ENCODE measurements at places on chromosomes 2 and 18.

- no peak for DNase-seq
Observed at GRCh38 chr2:86052676-86053075, 53.0 kb downstream of the POLR1A start.

- no peak for DNase-seq
Observed at GRCh38 chr2:10820978-10821695, 8.6 kb upstream of the PDIA6 start.

DNA sequence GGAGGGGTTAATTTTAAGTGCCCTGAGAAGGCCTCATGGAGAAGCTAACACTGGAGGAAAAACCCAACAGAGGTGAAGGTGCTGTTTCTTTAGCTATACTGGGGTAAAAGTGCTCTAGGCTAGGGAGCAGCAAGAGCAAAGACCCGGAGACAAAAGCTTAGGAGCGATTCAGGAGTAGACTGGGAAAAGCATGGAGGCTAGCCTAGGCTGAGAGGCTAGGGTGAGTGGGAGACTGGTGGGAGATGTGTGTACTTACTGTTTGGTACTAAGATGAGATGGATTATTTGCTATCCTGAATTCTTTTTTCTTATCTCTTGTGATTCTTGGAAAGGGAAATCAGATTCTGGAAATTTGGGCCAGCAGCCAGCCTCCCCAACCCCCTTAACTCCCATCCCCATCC, 2.0 kb downstream of the GIGYF2 start:
- no peak for DNase-seq

DNA sequence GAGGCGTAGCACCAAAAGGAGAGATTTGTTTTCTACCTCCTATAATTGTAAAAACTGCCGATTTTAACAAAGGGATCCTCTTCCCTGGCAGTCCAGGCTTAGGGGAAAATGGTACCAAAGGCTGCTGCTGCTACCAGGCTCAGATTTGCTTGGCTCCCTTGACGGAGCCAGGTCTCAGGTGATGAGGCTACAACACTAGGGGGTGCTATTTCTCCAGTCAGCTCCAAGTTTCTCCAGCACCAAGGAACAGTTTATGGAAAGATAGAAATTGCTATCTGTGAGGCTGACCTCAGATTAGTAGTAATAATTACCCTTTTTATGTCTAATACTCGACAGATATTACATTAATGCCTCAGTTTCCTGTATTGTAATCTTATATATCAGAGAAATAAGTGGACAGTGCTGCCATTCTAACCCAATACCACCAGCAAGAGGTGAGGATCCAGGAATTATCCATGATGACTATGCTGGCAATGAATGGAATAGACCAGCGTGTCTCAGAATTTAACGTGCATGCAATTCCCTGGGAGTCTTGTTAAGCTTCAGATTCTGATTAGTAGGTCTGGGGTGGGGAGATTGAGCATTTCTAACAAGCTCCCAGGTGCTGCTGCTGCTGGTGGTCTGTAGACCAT, 111.3 kb downstream of the ESCO1 start:
- DNase-seq = peak; percentile 56

GRCh38 chr2:54958717-54959371, 91.4 kb downstream of the RTN4 start:
- no peak for DNase-seq

- no peak for DNase-seq
Observed at GRCh38 chr2:118661179-118661578, 186.3 kb downstream of the EN1 start.

DNA sequence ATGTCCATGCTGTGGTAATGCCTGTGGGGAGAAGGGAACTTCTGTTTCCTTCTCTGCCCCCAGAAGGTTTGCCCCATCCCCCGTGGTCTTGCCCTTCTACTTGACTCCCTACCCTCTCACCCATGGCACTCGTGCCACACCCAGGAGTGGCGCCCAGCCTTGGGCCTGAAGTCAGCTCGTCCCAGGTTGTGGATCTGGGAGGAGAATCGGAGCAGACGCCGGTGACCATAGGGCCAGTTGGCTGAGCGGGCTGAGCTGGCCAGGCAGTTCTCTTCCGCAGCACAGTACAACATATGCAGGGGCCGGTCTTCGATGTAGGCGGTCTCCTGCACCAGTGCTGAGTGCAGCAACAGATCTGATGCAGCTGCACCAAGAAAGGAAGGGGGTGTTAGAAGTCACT, 4.7 kb downstream of the HTRA2 start:
- no peak for DNase-seq

GRCh38 chr2:671072-671471, 6.1 kb downstream of the TMEM18 start:
- DNase-seq = no peak

- DNase-seq = no peak
Observed at GRCh38 chr2:203913947-203914346, 22.6 kb upstream of the ICOS start.

DNA sequence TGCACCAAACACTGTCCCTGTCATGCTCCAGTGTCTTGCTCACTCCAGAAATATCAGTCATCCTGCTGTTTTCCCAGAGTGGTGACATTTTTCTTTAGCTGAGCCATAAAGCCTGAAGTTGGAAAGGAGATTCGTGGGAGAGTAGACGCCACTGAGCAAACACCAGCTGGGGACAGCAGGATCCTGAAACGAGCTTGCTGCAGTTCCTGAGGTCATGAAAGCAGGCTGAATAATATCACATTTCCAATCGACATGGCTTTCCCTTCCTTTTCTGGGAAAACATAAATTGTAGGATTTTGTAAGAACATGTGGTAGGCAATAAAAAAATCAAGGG, 276.4 kb downstream of the CDCA7 start:
- DNase-seq = no peak

GRCh38 chr2:100358554-100358953, 36.3 kb upstream of the LONRF2 start:
- no peak for DNase-seq

DNA sequence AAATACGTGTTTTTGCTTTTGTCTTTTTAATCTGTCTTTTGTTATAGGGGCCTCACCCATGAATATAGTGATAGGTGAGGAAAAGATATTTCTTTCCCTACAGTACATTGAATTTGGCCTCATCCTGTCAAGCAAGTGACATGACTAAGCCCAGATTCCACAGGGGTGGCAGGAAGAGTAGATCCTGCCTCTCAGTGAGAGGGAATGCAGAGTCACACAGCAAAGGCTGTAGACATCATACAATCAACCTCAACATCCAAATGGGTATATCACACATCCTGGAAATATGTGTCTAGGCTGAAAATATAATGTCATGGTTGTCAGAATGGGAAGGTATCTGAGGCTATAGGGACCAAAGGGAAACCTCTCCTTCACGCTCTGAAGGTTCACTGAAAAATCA, 269.6 kb downstream of the CDH20 start:
- DNase-seq = no peak

DNA sequence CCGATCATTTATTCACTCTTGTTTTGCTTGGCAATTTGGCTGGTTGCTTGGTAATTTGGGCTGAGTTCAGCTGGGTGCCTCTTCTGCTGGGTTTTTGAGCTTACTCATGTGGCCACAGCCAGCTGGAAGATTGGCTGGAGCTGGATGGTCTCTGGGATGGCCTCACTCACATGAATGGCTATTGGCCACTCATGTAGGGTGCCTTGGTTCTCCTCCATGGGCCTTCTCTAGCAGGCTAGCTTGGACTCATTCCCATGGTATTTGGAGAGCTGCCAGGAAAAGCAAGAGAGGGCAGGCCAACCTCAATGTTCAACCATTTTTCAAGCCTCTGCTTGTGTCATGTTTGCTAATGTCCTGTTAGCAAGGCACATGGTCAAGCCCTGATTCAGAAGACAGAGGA, 16.9 kb downstream of the ZAP70 start:
- no peak for DNase-seq

GRCh38 chr2:64626146-64626809, 27.4 kb downstream of the SERTAD2 start:
- no peak for DNase-seq

- DNase-seq = no peak
Observed at GRCh38 chr2:97764559-97765263, 51.3 kb downstream of the ZAP70 start.

DNA sequence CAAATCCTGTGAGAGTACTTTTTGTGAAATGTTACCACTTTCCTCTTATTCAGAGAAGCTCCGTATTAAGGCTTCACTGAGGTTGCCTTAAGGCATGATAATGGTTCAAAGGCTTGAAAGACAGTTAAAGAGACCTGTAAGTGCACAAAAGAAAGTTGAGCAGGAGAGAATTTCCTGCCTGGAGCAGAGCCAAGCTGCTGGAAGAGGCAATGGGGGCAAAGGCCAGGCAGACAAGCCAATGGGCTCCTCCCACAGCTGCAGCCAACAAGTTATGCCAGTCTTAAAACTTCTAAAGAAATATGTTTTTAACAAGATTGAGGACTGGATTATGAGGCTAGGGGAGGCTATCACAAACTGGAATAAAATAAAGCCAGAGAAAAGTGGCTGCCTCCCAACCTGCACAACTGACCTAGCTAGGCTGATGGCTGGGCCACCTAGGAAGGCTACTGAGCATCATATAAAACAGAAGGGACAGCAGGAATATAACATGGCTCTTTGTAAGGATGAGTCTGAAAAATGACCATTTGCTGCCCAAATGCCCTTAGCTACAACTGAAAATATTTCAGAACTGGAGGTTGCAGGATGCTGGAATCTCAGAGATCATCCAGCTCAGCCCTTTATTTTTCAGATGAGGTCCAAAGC, 2.1 kb downstream of the IL1B start:
- DNase-seq = no peak

GRCh38 chr18:25146512-25146910, 205.5 kb downstream of the ZNF521 start:
- DNase-seq = no peak

- DNase-seq = no peak
Observed at GRCh38 chr18:48832938-48833700, 117.6 kb downstream of the SMAD7 start.

DNA sequence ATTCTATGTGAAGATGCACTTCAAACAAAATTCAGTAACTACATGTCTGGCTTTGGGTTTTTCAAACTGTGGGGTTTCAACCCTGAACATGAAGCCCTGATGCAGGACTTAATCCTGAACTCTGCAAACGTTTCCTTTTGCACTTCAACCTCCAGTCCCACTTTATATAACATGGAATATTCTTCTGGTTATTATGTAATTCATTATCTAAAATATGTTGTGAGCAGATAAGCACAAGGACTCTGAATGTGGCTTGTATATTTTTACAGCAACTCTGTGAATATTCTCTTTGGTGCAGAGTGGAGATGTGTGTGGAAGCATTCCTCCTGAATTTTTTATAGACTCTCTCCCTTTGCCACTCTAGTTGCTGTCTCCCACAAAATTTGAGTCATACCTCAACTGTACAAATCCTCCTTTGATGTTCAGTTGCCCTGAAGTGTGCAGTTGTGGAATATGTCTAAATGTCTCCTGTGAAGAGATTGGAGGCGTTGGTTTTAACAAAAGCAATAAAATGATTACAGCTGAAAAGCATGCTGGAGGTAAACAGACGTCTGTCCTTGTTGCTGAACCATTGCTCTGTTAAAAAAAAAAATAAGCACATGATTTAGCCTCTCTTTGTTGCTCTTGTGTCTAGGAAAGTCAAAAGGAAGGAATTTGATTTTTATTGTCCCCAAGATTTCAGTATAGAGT, 205.1 kb upstream of the NRP2 start:
- DNase-seq = no peak

DNA sequence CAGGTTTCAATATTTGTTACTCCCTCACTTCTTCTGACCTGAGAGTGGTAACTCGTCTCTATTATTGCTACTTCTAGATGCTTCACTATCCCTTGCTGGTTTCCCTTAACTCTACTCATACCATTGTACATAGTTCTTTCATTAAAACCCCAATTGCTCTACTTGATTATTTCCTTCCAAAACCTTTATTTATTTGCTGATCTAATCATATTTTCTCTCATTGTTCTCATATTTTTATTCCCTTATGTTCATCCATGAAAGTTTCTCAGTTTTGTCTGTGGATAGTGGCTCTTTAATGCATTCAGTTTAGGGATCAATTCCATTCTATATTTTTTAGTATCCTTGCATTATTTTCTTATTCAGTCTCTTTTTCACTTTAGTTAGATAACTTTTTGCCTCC, 42.1 kb downstream of the RND3 start:
- DNase-seq = no peak

DNA sequence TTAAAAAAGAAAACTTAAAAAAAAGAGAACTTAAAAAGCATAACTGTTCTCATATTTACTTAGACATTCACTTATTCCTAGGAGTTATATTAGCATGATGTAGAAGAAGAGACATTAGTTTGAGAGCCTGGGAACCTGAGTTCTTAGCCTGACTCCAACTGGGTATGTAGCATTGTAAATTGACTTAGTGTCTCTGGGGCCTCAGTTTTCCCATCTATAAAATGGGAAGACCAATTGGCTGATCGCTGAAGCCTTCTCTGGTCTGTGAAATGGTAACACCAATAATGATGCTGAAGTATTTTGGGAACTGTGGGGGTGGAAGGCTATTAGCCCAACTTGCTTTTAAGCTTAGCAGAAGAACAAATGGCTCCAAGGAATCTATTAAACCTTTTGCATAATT, 55.9 kb downstream of the CABLES1 start:
- DNase-seq = no peak

GRCh38 chr2:119181391-119181790, 22.8 kb upstream of the C1QL2 start:
- no peak for DNase-seq

DNA sequence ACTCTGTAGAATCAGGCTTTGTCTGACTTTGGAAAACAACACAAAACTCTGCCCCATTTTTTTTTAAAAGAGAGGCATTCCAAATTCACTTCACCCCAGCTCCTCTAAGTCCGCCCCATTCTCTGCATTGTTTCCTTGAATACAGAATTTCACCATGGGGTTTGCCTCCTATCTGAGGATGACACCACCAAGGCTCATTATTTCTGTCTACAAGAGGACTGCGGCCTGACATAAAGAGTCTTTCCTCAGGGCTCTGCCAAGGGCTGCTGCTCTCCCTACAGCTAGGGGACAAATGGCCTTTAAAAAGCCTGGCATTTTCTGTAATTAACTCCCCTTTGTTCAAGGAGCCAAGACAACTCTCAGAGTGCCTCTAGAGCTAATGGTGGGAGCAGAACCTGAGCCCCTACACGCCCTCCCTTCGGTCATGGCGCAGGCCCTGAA, 4.6 kb downstream of the CHST10 start:
- DNase-seq = no peak

DNA sequence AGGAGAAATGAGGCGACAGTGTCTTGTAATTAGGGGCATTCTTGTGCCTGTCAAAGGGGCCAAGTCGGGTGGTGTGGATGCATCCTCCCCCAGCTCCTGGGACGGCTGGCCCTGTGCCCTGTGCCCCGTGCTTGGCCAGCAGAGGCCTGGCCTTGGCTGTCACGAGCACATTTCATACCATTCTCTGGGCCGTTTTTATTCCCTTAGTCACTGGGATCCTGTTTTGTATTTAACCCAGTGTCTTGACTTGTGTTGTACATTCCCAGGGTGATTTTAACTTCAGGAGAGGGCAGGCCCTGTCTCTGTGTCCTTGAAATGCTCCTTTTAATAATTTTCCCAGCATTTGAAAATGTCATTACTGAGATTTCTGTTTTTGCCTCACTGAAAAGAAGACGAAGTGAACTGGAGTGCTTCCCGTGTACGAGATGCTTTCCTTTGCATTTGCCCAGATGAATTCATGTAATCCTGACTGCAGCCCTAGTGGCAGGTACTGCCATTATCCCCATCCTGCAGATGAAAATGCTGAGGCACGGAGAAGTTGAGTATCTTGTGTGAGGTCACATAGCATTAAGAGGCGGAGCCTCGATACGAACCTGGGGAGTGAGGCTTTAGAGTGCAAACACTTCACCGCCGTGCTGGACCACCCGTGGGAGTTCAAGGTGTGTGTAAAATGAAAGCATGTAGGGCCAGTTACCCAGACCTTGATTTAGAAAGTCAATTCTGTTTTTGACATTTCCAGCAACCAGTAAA, 57.0 kb downstream of the SH3RF3 start:
- DNase-seq = no peak

- DNase-seq = no peak
Observed at GRCh38 chr2:240899468-240899865, 3.5 kb upstream of the MAB21L4 start.
